CD8-positive, alpha-beta T cell (primary cell): ENCODE measurements at places on chromosomes 1 and 21.

- DNase-seq, result no peak
These were observed 377.8 kb downstream of the MATN1 start for GRCh38 chr1:30345491-30346130.

- DNase-seq, result no peak
These were observed 31.4 kb upstream of the MROH9 start for GRCh38 chr1:170903961-170904360.

GRCh38 chr1:8040586-8040985 is 14.5 kb upstream of the ERRFI1 start:
- DNase-seq, result no peak

DNA sequence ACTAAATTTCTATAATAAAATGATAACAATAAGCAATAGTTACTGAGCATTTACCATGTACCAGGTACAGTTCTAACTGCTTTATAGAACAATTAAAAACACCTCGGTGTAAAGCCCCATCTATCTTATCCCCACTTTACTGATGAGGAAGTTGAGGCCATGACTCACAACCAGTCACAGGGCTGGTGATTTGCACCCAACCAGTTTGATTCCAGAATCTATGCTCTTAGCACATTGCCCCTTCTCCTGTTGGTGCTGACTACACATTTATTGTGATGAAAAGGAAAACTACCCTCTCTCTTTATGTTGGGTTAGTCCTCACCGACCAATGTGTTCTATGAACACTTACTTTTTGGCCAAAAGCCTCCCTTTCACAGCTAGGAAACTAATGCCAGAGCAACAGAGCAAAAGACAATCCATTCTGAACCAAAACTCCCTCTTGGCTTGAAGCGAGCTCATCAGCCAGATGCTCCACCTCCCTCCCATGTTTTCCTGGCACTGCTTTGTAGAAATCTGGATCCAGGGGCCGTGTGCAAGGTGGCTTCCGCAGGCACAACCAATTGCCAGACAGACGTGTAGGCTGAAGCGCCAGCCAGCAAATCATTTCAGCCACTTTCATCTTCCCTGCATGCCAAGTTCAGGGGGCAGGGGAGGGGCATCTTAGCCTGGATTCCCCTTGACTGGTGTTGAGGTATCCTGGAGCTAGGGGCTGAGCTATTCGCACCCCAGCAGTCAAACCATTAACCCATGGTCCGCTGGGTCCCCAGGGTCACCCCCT is 32.0 kb upstream of the SLC30A1 start:
- no peak for DNase-seq

- no peak for DNase-seq
These were observed 2.5 kb downstream of the SLC25A44 start for GRCh38 chr1:156196445-156196844.

DNA sequence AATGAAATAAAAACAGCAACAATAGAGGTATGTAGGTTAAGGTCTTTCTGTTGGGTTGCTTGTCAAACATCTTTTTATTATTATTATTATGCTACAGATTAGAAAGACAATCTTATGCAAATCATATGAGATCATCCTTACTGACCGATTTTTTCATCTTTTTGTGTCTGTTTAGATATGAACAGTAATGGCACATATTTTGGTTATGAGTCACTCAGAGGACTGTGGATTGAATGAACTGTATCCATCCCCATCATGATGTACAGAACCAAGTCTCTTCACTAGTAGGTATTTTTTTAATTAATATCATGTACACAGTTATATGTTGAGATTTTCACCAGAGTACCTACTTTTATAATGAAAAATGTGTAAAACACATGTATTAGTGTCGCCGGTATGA is 159.1 kb downstream of the CHRM3 start:
- no peak for DNase-seq

DNA sequence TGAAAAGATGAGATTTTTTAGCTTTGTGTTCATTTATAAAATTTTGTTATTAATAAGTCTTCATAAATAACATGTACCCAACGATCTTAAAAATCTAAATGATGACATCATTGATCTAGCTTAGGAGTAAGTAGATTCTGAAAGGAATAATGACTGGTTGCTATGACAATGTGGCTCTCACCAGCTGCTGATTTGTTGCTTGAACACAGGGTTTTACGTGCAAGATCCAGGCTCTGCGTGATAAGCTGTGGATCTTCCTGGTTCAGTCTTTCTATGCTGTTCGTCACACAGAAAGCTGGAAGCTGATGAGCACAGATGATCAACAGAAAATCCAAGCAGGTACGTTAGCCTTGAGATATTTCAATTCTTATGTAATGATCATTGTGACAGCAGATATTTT is 49.1 kb upstream of the C1orf146 start:
- DNase-seq, result no peak

DNA sequence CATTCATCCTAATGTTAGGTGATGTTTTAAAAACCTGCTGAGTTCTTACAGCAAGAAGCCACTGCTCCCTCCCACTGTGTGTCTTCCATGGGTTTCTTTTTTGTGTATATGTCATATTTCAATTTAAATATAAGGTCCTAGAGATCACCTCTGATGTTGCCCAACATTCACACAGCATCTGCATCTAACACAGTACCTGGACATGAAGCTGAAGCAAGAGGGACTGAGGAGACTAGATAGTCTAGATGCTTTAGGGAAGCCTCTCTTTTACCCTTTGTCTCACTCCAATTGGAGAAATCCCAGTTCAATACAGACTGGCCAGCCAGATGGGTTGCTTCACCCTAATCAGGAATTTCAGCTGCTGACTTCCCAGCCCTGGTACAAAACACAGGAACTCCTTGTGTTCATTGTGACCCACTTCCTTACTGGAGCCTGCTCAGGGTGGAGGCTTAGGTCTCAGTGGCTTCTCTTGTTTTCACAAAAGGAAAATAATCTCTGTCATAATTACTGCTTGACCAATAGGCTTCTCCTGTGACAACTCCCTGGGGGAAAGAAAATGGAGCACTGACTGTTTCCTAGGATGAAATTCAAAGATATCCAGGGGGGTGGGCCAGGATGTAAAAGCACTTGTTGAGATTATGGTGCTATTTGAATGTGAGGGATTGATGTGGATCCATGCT is 17.3 kb downstream of the BTG2 start:
- DNase-seq, result no peak

- no peak for DNase-seq
These were observed 25.3 kb downstream of the FTCD start for GRCh38 chr21:46129846-46130651.

GRCh38 chr1:20712215-20712577 is 5.6 kb downstream of the KIF17 start:
- DNase-seq, result no peak

- no peak for DNase-seq
These were observed 60.4 kb downstream of the UBE2U start for GRCh38 chr1:64263856-64264255.

DNA sequence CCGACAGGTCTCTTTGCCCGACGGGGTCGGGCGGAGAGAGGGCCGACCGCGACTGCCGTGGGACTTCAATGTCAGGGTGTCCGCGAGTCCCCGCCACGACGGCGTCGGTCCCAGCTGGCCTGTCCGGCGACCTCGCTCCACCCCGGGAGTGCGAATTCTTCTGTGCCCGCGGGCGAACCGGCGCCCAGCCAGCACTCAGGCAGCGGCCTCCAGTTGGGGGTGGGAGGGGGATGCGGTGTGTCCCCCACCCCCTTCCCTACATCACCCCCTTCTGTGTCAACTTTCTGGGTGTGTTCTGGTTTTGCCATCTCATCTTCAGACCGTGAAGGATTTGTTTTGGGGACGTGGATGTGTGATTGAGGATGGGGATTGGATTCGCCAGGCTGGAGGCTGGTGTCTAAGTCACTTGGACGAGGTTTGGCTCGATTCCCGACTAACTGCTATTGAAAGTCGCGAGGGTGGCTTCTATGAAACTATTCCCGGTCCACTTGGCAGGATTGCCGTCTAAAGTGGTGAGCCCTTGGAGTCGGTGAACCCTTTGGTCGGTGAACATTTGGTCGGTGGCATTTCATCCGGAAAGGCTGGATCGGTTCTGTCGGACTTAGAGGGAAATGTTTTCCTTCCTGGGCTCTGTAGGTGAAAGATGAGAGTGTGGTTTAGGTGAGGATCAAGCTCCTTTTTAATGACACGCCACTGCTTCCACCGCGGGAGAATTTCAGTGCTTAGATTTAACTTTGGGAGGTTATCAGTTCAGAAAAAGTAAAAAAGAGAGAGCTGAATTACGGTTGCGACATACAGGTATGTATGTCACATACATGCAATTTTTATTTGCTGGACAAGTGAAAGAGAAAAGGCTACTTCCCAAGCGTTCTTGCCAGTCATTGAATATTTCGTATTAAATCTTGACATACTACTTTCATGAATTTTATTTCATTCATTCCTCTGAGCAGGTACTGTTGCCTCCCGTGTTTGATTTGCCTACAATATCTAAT is 771 bp downstream of the ABCD3 start:
- DNase-seq, result no peak

- no peak for DNase-seq
These were observed 502.8 kb downstream of the LTN1 start for GRCh38 chr21:28489821-28490350.
